ENCODE measurements at places on chromosomes 4 and X.

DNA sequence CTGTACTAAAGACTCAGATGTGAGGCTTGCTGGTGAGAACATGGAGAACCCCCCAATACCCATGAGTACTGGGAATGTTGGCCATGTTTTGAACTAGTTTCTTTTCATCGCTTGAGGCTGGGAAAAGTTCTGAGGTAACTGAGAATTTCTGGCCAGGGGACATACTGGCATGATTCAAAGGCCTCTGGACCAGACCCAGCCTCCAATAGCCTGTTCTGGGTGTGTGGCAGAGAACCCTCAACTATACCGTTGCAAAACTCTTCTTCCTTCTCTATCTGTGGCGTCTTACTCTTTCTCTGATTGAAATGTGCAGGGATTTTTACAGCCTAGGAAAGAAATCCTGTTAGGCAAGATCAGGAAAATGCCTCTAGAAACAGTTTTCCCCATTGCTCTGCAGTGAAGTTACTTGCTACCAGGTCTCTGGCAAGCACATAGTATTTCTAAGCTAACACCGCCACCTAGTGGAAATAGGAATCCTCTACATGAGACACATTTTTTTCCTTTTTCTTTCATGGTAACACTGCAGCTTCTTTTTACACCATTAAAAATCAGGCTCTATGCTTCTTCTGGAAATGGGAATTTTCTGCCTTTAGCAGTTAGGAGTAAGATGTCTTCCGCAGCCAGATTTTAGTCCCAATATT, 170.7 kb upstream of the ZCCHC13 start:
- peak; percentile 1 for DNase-seq

- no peak for DNase-seq
These were observed 132.5 kb downstream of the PTTG2 start for GRCh38 chr4:38092701-38093100.

GRCh38 chr4:83082777-83083176, 31.8 kb downstream of the PLAC8 start:
- DNase-seq = no peak

- DNase-seq = no peak
These were observed 274.3 kb upstream of the IL1RAPL1 start for GRCh38 chrX:28312965-28313364.

GRCh38 chr4:155009288-155009687, 199.1 kb upstream of the NPY2R start:
- DNase-seq = no peak

GRCh38 chr4:108477527-108478108, 142.8 kb upstream of the RPL34 start:
- no peak for DNase-seq

- DNase-seq = no peak
These were observed 2.0 kb downstream of the RAPGEF2 start for GRCh38 chr4:159104694-159105414.

DNA sequence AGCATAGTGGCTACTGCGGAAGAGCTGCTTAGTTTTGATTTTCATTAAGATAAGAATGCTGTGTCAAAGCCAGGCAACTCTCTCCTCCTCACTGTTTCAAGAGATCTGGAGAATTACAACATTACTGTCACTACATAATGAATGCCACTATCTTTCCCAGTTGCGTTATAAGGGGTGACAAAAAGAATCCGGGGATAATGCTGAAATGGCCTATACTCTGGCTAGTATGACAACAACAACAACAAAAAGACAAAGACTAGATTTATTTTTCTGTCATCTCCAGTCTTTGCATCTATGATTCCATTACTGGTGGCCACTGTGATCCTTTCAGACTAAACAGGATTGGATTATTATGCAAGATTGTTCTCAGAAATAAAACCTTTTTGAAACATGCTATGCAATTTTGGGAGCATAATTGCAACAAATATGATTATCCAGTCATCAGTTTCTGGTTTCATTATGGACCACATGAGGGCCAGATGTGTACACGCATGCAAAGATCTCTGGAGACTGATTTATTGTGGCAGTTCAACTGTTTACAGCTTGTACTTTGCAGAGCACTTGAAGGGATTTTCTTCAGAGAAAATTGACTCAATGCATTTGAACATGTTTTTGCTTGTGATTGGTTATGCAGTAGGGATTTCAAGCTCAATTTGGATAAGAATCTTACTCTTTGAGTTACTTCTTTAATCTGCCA, 31.1 kb upstream of the SPANXB1 start:
- no peak for DNase-seq

DNA sequence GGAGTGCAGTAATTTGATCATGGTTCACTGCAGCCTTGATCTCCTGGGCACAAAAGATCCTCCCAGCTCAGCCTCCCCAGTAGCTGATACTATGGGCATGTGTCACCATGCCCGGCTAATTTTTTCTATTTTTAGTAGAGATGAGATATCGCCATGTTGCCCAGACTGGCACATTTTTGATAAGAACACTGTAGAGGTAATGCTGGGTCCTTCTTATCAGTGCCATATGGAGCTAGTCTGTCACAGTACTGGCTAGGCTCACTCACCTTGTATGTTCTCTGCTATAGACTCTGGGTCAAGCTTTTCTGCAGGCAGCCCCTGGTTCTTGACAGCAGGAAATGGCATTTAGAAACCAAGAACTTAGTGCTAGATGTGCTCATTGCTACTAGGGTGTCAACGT, 53.9 kb downstream of the BCOR start:
- DNase-seq = no peak

DNA sequence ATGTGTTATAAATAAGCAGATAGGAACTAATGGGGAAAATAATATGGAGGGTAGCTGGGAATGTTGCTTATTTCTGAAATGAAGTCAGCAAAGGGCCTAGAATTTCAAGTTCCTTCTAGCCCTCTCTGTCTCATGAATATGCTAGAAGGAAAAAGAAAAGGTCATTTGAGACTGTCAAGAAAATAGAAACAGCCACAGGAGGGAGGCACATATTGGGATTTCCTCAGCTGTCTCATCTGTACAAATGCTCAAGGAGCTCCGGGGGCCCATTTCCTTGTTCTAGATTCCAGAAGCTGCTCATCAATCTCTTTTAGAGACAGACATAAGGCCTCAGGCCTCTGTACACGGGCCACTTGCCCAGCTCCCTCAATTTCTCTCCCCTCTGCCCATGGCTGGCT, 127.6 kb upstream of the ETNPPL start:
- no peak for DNase-seq

DNA sequence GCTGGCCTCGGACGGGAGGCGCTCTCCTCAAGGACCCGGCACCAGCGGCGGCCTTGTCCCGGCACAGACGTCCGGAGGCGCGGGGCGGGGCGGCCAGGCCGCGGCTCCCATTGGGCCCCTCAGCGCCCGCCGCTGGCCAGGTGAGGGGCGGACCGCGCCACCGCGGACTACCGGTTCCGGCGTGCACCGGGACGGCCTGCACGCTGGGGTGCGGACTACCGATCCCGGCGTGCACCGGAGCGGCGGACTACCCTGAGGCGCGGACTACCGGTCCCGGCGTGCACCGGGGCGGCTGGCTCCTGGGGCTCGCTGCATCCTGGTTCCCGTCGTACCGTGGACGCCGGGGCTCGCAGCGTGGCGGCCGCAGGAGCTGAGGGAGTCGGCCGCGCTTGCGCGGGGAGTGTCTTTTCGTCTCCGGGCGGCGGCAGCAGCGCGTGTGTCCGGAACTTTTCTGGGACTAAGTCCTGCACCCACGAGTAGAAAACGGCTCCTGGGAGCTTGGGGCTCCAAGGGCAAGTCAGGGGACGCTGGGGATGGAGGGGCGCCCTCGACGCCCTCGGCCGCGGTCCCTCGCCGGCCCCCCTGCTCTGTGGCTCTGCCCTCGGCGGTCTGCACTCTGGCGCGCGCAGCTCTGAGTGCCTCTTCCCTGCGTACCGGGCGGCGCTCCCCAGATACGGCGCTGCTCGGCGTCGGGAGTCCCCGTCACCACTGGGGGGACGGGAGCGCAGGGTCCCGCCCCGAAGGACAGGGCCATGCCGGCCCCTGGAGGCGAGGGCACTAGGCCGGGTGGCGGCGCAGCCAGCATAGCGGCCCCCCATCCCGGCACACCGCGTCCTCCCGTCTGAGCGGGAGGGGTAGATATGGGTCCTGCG, at the start of gene LETM1:
Gene LETM1, minus strand, starts transcription at position 86 of the 872 bp plus-strand sequence. CDS start 206 bp downstream, outside the sequence.
- DNase-seq = peak; percentile 88

DNA sequence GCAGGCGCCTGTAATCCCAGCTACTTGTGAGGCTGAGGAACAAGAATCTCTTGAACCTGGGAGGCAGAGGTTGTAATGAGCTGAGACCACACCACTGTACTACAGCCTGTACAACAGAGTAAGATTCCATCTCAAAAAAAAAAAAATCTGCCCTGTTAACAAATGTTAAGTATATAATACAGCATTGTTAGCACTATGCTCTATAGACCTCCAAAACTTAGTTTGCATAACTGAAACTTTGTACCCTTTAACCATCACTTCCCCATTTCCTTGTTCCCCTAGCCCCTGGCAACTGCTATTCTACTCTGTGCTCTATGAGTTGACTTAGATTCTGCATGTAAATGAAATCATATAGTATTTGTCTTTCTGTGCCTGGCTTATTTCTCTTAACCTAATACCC, 76.7 kb downstream of the TAB3 start:
- DNase-seq = no peak

DNA sequence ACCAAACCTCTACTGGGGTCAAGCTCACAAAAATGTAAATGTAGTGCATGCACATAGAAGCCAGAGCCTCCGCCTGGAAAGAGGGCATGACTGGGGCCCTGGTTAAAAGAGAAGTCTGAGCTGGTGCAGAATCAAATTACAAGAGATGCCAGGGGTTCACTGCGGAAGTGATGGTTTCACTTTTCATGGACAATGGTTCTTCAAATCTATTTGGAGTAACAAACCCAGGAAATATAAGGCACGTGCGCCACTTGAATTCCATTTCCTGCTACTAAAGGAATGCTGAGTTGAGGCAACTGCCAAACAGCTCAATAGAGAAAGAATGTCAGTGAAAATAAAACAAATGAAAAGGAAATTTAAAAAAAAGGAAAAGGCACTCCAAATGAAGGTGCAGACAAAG, 79.8 kb downstream of the FUNDC1 start:
- no peak for DNase-seq

DNA sequence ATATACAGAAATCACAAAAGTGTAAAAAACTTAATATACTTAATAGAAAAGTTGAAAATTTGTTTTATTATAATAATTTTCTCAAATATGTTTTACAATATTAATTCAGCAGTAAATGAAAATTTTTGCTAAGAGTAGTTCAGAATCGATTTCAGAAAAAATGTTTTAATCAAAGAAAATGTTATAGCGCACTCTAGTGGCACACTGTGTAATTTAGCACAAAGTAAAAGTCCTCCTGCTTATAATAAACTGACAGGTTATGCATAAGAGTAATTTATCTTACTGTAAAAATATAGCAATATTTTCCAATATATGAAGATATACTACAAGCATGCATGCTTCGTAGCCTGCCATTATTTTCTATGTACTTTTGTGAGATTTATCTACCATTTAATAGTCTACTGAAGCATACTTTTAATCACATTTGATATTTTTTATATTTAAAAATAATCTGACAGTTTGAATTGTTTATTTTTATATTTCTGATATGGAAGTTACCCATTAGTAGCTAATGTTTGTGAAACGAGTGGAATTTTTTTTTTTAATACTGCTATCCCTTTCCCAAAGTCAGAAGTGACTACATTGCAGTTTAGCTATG, 217.9 kb upstream of the KLHL4 start:
- DNase-seq = no peak

- DNase-seq = no peak
These were observed 126.6 kb downstream of the NPNT start for GRCh38 chr4:106021737-106022410.

GRCh38 chr4:55907469-55907868, 41.3 kb upstream of the CEP135 start:
- DNase-seq = no peak

DNA sequence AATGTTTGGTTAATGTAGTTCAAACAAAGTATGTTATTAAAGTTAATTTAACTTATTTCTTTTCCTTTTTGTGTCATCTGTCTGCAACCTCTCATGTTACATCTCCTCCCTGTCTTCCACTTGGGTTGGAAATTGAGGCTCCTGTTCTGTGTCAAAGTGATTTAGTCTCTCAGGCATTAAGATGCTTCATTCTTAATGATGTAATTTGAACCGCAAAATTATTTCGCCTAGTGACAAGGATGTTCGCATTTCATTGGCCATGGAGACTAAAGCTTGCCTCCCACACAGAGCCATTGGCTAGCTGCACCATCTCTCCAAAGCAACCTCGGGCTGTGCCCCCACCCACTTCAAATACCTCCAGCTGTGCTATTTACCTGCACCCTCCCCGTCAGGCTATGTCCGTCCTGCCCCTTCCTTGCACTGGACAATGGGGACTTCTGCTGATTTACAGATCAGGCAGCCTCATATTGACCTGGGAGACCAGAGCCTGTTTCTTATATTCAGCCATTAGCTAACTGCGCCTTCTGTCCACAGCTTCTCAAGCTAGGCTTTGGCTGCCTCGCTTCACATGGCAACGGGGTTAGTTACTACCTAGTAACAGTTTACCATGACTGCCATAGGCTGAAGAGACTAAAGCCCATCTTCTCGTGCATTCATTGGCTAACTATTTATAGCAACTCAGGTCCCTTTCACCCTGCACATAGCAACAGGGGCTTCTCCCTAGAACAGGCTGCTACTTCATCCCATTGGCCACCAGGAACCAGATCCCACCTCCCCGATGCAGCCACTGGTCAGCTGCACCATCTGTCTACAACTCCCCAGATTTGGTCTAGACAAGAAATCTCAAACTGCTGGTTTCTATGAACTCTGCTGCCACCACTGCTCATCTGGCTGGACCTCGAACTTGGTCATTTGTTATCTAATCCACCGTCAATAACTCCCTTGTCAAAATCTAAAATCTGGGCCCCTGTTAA, 8.6 kb upstream of the ZNF157 start:
- no peak for DNase-seq

DNA sequence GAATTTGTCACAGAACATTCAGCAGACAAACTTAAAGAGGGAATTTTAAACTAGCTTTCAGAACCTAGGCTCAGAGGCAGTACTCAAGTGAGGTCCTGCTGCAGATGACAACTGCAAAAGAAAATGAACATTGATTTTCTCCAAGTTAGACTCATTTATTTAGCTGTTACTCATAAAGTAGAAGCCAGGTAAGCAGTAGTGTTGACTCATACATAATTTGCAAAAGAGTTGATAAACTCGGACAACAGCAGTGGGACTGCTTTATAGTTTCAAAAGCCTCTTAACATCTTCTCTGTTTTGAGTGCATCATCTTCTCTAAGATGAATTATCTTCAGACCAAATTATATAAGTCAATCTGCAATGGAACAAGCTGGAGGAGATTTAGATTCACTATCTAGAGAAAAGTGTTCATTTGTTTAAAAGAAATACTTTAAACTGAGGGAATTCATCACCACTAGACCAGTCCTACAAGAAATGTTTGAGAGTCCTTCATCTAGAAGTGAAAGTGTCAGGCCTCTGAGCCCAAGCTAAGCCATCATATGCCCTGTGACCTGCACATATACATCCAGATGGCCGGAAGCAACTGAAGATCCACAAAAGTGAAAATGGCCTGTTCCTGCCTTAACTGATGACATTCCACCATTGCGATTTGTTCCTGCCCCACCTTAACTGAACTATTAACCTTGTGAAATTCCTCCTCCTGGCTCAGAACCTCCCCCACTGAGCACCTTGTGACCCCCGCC, 49.5 kb downstream of the COQ2 start:
- DNase-seq = no peak

GRCh38 chrX:118727686-118728339, 407 bp downstream of the IL13RA1 start:
- DNase-seq = no peak

Measured in effector memory CD4-positive, alpha-beta T cell (primary cell).